ENCODE measurements at places on chromosomes 12 and 14.

DNA sequence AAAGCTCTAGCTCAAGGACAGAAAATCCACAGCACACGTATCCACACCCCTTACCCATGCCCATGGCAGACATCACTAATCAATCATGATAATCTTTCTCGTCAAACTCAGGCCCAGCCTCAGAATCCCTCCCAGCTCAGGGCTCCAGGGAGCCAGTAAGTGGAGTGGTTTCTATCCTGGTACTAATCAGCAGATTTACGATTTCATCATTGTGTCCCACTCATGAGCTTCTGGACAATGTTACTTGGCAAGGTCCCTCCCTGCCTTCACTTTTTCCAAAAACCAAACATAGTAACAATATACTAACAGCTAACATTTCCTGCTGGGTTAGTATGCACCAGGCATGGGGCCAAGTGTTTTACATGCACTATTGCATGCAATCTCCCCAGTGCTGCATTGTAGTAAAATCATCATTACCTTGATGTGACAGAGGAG, 45.8 kb upstream of the NCOR2 start:
- DNase-seq: peak; percentile 68

DNA sequence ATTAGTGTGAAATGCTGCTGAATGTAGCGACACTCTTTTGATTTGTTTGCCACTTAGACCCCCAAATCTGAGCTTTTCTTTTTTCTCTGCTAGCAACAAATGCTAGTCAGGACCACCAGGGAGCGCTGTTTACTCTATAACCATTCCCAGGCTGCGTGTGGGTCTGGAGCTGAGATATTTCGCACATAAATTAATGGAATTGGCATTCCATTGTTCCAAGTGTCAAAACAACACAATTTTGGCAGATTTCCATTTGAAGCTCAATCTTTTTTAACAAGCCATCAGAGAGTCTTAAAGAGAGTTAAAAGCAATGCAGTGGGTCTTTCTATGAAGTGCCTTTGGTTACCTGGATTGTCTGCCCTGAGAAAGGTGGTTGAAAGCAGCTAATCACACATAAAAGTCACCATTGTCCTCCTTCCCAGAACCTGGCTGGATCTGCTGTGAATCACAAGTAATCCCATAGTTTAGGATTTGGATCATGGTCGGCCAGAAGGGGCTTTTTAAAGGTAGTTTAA, 7.4 kb upstream of the TMEM132C start:
- DNase-seq: peak; percentile 9

DNA sequence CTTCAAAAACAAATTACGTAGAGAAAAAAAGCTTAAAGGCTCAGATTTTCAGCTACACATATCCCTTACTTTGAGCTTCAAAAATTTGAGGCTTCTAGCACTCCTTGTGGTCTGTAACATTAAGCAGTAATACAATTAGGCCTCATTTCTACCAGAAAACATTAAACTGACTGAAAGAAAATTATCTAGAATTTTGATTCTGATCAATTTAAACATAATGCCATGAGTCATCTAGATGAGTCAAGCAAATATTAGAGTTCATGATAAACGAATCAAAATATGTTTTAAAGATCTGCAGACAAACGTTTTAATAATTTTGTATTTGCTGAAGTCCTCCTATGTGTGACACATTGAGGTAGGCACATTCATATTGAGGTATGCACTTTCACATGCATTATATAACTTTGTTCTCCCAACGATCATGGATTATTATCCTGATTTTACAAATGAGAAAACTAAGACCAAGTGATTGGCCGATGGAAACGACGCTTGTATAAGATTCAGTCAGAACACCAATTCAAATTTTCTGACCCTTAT, 4.3 kb downstream of the OSBPL8 start:
- DNase-seq: no peak

GRCh38 chr12:39619316-39619659, 315 bp downstream of the ABCD2 start:
- no peak for DNase-seq

GRCh38 chr12:2251526-2252209, 198.9 kb downstream of the CACNA1C start:
- no peak for DNase-seq

DNA sequence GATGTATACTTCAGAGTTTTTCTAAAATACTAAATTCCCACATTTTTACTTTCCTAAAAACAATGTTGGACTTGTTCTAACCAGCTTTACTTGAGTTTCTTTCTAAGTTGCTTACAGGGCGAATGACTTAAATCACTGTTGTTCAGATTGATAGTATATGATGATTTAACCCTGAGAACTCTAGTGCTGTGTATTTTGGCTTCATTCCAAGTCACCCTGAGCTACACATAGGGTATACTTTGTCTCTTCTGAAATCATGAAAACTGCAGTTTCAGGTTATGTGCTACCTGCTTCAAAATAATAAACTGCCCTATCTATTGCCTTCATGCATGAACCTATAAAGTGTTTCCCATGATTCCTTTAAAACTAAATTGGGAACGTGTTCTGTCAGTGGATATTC, 162.5 kb upstream of the PDE3A start:
- no peak for DNase-seq

DNA sequence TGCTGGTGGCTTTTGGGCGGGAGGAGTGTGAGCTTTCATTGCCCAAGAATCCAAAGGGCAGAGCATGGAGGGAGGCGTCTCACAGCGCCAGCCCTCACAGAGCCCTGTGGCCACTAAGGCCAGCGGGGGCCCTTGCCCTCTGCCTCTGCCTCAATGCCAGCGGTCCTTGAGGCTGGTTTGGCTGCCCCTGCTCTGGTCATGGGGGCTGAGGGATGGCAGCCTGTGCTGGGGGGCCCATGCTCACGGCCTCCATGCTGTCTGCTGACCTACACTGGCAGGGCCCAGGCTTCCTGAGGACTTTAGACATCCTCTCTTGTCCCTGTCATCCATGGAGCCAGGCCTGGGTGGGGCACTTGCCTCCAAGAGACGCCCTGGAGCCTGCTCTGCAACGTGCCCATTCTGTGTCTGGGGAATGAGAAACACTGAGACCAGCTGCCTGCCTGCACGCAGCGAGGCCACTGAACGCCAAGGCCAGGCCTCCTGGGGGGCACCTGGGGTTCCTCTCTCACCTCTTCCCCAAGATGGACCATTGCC, 143.4 kb downstream of the KIF26A start:
- no peak for DNase-seq

- DNase-seq: no peak
These were observed 17.2 kb downstream of the PTGES3 start for GRCh38 chr12:56670836-56671235.

- no peak for DNase-seq
These were observed 462.1 kb upstream of the ATP2B1 start for GRCh38 chr12:90170740-90171139.

DNA sequence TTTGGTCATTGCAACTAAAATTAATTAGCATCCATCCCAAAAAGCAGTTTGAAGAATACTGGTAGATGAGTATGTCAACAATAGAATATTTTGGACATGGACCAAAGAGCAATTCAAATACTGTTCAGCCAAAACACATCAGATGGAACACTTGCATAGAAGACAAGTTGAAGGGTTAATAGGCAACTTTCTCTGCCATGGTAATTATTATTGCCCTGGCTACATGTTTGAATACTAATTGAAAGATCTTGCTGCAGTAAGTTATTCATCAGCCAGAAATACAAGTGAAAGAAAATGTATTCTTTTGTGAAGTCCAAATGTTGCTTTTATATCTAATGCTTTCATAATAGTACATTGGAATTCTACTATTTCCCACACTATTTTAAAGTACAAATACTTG, 10.1 kb downstream of the ANO6 start:
- no peak for DNase-seq

DNA sequence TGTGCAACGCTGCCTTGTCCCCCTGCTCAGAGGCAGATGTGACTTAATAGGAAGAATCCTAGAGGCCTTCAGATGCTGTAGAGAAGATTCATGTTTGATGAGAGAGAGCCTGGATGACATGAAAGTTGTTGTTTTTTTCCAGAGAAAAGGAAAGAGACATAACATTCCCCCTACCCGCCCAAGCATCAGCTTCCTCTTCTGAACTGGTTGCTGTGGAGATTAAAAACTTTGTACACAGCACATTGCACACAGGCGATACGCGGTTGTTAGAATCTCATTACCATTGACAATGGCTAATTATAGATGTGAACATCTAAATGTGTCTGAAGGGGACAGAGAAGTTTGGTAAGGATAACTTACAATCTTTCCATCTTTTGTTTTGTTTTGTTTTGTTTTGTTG, 13.6 kb upstream of the ETFBKMT start:
- DNase-seq: no peak

- DNase-seq: no peak
These were observed 75.9 kb downstream of the TMEM132D start for GRCh38 chr12:129827866-129828384.

GRCh38 chr12:114588061-114588460, 95.9 kb downstream of the TBX3 start:
- DNase-seq: no peak

Data from iris pigment epithelial cell (primary cell).